Hepatocyte (in vitro differentiated cells): ENCODE measurements at places on chromosomes 1 and 21. TPM values are rescaled to one million over a fixed set of nuclear protein-coding genes. Genes with fewer than 3 reads are reported as not detected.

- peak within 1 kb of the TSS; percentile 93 for H3K4me3 ChIP-seq
- H3K36me3 ChIP-seq = no peaks in the 10 kb centered on the region
- DNase-seq = peak; percentile 91
- no peaks in the 10 kb centered on the region for H3K27me3 ChIP-seq
- peak within 1 kb of the TSS; percentile 96 for H3K27ac ChIP-seq
These were observed at the start of gene SFT2D2 for GRCh38 chr1:168225476-168226190. SFT2D2 (plus strand) TSS chr1:168226004; CDS start chr1:168226080, 76 bp downstream.

Gene MIXL1
- 0.07 TPM in 1 of 2 replicates, not detected in the other for total RNA-seq

Gene CTBS
- 20.3 and 25.4 TPM in 2 replicates for total RNA-seq

GRCh38 chr1:201715801-201716741 is 112.9 kb upstream of the IPO9 start:
- no peaks in the 10 kb centered on the region for H3K27me3 ChIP-seq
- DNase-seq = no peak
- H3K4me1 ChIP-seq = peaks cover 57% of the 10 kb centered on the region
- peak overlapping the region; percentile 69 for H3K27ac ChIP-seq
- H3K4me3 ChIP-seq = no peak overlapping the region

Gene FLG
- total RNA-seq = not detected in 2 replicates

Gene KPRP
- not detected in 2 replicates for total RNA-seq

- peaks cover 27% of the 10 kb centered on the region for H3K4me1 ChIP-seq
- no peaks in the 10 kb centered on the region for H3K36me3 ChIP-seq
- no peaks in the 10 kb centered on the region for H3K27me3 ChIP-seq
- DNase-seq = no peak
- no peak overlapping the region for H3K4me3 ChIP-seq
These were observed 6.4 kb downstream of the MGST3 start for GRCh38 chr1:165637427-165637826.

Gene TGFB2
- total RNA-seq = 15.0 and 17.1 TPM in 2 replicates

DNA sequence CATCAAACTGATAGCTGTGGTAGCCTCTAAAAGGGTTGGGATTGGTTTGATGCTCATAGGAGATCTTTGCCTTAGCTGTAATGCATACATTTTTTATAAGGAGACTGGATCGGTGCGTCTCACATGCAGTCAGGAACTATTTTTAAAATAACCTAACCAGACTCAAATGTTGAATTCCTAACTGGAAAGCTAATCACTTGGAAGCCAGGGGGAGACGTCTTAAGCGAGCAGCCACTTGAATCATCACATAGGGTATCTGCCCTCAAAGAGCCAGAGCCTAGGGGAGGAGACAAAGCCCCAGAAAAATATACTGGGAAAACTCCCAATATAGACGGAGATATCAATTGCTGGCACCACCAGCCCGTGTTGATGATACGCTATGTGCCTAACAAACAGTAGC is 61.7 kb upstream of the PUM1 start:
- H3K36me3 ChIP-seq = no peaks in the 10 kb centered on the region
- H3K27me3 ChIP-seq = no peaks in the 10 kb centered on the region
- no peaks in the 10 kb centered on the region for H3K4me1 ChIP-seq
- peak overlapping the region; percentile 27 for H3K27ac ChIP-seq

Gene CD1B
- total RNA-seq = not detected in 2 replicates

- no peak overlapping the region for H3K27ac ChIP-seq
- H3K4me1 ChIP-seq = no peaks in the 10 kb centered on the region
- no peaks in the 10 kb centered on the region for H3K36me3 ChIP-seq
- H3K4me3 ChIP-seq = no peak overlapping the region
- no peak for DNase-seq
These were observed 17.0 kb downstream of the RBP7 start for GRCh38 chr1:10014016-10014415.

DNA sequence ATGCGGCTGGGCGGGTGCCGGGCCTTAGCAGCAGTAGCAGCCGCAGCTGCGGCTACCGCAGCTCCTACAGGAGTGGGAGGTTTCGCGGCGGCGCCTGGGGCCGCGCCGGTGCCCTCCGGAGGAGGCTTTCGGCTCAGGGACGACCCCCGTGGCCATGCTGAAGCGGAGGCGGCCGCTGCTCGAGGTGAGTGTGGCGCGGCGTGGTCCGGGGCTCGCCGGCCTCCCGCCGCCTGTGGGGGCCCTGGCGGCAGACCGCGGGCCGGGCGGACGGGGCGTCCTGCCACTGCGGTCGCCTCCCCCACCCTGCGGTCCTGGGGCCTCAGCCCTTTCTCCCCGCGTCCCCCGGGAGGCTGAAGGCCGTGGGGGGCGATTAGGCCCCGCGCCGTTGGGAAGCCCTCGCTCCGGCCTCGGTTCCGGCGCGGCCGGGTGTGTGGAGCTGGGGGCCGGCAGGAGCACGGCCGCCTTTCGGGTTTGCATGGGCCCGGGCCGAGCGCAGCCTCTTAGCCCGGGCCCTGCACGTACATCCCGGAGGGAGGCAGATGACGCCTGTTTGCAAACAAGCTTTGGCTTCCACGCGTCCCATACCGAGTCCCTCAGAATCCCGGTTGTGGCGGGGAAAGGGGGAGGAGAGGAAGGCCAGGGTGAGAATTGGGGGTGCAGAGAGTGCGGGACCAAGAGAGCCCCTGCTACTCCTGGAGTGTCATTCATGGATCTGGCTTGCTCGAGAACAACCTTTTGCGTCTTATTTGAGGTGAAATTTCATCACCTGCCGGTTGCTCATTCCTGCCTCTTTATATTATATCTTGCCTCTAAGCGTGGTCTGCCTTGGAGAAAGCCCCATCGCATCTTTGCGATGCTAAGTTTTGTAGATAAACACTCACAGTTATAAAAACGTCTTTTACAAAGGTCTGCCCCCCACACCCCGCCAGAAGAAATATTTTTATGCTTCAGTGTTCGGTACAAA is 613 bp downstream of the ZFYVE9 start:
- H3K4me3 ChIP-seq = peak overlapping the region; percentile 93
- DNase-seq = peak; percentile 64
- H3K27ac ChIP-seq = peak overlapping the region; percentile 98
- H3K27me3 ChIP-seq = no peaks in the 10 kb centered on the region
- no peaks in the 10 kb centered on the region for H3K36me3 ChIP-seq

- H3K4me3 ChIP-seq = no peak overlapping the region
- DNase-seq = peak; percentile 77
- H3K27ac ChIP-seq = no peak overlapping the region
- H3K4me1 ChIP-seq = peaks cover 6% of the 10 kb centered on the region
These were observed 38.6 kb upstream of the GPR137B start for GRCh38 chr1:236103646-236104218.

DNA sequence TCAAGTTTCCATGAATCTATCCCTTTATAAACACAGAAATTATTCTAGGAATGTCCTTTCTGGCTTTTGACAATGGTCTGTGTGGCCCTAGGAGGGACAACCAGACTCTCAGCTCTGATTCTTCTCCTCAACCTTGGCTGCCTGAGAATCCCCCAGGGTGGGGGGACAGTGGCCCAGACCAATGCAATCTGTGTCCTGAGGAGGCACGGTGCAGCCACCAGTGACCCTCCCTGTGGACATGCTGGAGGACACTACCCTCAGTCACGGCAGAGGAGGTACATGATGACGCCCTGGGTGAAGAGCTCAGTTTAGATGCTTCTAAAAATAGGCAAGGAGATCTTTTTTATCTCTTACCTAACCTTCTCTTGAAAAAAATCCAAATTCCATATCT is 91.7 kb downstream of the PGBD5 start:
- no peaks in the 10 kb centered on the region for H3K4me1 ChIP-seq
- no peak overlapping the region for H3K27ac ChIP-seq
- no peaks in the 10 kb centered on the region for H3K36me3 ChIP-seq
- DNase-seq = no peak

Gene AIRE
- 1.00 and 1.3 TPM in 2 replicates for total RNA-seq

Gene SHISAL2A
- total RNA-seq = 0.47 and 1.5 TPM in 2 replicates

DNA sequence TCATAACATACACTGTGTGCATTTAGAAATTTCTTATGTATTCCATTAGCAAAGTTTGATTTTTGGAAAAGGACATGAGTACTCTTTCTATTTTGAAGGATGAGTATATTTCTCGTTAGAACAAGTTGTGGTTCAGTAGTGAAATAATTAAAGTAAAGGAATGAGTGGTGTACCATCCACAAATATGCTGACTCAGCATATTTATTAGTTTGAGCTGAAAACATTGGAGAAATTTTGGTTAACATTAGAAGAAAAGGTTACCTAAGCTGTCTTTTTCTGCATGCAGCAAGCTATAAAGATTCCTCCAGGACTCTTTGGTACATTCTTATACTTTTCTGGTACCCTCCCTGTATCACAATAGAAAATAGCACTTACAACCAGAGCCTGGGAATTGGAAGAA is 5.7 kb upstream of the OR2L5 start:
- H3K27ac ChIP-seq = no peak overlapping the region
- H3K36me3 ChIP-seq = no peaks in the 10 kb centered on the region
- no peak for DNase-seq
- H3K27me3 ChIP-seq = no peaks in the 10 kb centered on the region
- no peak overlapping the region for H3K4me3 ChIP-seq

Gene IGSF9
- 5.3 and 8.2 TPM in 2 replicates for total RNA-seq

Gene ATP1A2
- total RNA-seq = 2.9 and 4.7 TPM in 2 replicates

DNA sequence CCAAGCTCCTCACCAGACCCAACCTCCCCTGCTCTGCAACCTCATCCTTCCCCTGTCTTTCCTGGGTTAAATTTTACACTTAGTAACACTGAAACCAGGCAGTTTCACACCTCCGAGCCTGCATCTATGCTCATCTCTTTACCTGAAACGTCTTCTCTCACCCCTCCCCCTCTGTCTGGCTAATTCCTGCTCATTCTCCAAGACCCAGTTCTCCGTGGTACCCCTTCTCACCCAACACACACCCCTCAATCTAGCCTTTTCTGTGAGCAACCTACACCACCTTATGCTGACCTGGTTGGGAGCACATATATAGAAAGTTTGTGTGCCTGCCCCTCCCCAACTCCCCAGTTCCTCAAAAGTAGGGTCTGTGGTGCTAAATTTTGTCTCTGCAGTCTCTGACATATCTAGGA is 3.7 kb upstream of the KIAA1614 start:
- H3K27me3 ChIP-seq = peaks cover 6% of the 10 kb centered on the region
- H3K27ac ChIP-seq = no peak overlapping the region
- H3K4me1 ChIP-seq = peaks cover 16% of the 10 kb centered on the region
- no peak overlapping the region for H3K4me3 ChIP-seq

DNA sequence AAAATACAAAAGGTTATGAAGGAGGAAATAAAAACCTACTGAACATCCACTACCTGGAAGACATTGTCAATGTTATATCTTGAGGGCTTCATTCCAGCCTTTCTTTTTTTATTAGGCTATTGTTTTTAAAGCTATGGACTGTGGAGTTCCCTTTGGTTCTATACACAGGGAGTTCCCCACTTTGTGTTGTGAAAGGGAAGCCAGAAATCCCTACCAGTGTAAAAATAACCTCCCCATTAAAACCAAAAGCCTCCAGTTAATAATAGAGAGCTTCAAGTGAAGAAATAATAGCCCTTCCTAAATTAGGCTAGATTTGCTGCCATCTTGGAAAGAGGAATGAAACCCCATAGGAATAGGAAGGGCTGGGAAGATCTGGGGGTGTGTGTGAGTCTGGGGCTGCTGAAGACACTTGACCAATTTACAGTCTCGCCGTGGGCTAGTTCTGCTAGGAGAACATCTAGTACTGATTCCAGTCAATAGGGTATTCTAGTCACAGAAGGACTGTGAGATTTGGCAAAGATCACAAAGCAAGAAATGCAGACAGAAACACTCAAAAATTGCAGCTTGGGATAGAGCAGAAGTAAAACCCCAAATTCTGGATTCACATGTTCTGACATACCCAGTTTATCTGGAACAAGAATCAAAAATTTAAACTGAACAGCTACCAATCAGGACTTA is 32.4 kb upstream of the PTGFRN start:
- H3K36me3 ChIP-seq = no peaks in the 10 kb centered on the region
- H3K27me3 ChIP-seq = no peaks in the 10 kb centered on the region
- H3K27ac ChIP-seq = peak overlapping the region; percentile 39
- peaks cover 15% of the 10 kb centered on the region for H3K4me1 ChIP-seq
- DNase-seq = no peak
